ENCODE measurements at places on chromosomes 13 and 19.

DNA sequence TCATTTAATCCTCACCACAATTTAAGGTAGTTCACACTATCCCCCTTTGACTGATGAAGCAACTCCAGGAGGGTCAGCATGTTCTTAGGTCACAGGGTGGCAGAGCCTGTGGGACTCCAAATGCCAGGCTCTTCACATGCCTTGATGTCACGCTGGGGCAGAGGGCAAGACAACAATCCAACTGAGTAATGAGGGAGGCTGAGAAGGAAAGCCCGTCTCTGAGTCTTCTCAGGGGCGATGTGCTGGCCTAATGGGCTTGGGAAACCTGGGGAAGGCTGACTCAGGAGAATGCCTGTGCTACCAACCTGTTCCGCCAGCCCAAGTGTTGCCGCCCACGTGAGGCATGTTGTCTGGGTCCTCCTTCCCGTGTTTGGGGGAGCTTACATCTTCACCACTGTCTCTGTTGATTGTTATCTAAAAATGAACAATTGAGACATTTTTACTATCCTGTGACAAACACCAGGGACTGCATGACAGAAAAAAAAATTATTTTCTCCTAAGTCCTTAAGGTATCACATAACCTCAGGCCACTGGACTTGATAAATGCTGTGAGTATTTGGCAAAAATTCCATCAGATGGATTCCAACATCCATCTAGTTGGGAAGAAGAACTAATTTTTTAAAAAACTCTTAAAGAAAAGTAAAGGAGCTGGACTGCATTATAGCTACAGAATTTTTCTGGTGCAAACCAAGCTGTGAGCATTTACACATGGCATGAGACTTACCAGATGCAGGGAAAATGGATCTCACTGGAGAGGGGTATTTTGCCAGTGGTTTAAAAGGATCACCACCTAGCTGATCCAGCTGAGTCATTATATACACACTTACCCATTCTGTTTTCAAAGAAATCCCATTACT, 157.5 kb downstream of the RGCC start:
- DNase-seq, result no peak

GRCh38 chr13:52600666-52601065, 41.6 kb upstream of the HNRNPA1L2 start:
- no peak for DNase-seq

DNA sequence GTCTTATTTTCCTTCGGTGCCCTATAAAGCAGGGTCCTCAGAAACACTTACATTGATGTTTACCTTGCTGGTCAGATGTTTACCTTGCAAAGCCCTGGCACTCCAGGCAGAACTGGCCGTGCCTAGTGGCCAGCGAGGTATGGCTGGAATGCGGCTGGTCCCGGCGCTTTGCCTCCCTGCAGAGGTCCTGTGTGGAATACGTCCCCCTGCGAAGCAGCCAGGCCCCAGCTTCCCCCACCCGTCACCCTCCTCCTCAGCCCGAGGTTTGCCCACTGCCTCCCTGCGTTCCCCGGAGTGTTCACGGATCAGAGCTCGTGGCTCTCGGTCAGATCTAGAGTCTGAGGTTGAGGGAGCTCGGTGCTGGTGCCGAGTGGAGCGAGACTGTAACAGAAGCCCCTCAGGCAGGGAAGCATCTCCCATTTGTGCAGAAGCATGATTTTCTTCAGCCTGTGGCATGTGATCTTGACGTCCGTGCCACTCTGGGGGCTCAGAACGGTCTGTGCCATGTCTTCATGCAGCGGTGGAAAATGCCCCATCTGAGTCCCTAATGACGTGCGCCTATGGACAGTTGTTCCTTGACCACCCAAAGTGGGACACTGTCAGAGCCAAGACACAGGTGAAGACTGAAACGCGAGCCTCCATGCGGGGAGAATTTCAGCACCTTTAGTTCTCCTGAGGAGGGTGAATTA, 54.8 kb upstream of the SOX1 start:
- DNase-seq, result no peak

GRCh38 chr19:55165952-55166529, 372 bp downstream of the DNAAF3 start:
- DNase-seq, result peak; percentile 65

GRCh38 chr19:13984875-13985741, 21.0 kb downstream of the RFX1 start:
- peak; percentile 56 for DNase-seq

All from CD4-positive, alpha-beta T cell treated with Interleukin-15 for 1 hour (primary cell).